Caki2 (cell line): ENCODE measurements at places on chromosomes 16 and 17.

- DNase-seq, result no peak
These were observed 112.7 kb downstream of the BRIP1 start for GRCh38 chr17:61750656-61751055.

GRCh38 chr17:16465861-16466338 is 26.1 kb downstream of the LRRC75A start:
- DNase-seq, result no peak

- DNase-seq, result no peak
These were observed 7.5 kb upstream of the SLC35B1 start for GRCh38 chr17:49715216-49715615.

DNA sequence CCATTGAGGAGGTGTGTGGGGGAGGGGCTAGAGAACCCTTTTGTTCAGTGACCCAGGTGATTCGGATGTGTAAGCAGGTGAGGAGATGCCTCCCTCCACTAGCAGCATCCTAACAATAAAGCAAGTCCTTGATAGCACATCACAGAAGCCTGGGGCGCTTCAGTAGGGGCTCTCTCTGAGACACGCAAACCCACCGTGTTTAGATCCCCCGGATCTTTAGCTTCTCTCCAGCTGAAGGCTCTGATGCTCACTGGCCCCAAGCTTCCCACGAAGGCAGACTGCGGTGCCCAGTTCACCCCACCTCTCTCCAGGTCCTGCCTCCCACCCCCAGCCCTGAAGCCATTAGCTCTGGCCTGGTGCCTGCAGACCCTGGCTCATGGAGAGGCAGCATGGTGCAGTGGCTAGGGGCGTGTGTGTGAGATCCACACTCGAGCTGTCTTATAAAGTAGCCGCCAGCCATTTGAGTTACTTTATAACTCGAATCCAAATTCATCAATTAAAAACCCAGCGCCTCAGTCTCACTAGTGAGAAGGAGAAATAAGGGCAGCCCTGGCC is 204.7 kb upstream of the TNRC6C start:
- no peak for DNase-seq

GRCh38 chr16:73504591-73505575 is 457.0 kb upstream of the ZFHX3 start:
- DNase-seq, result no peak

- DNase-seq, result no peak
These were observed 15.9 kb downstream of the ANKRD40 start for GRCh38 chr17:50691550-50692447.

GRCh38 chr16:35431829-35432663 is 1972.6 kb downstream of the TP53TG3F start:
- DNase-seq, result peak; percentile 21

DNA sequence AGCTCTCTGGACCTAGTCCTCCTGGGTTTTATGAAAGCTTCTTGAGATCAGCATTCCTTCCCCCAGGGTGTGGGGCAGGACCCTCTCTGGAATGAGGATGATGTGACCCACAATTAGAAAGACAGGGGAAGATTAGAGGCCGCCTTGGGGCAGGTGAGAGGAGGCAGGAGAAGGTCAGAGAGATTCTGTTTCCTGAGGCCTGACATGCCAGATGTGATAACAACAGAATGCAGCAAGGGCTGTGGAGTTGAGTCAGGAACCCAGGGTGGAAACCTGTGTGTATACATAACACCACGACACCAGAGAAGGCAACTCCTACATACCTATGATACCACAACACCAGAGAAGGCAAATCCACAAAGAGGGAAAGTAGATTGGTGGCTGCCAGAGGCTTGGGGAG is 5.4 kb upstream of the SLC5A10 start:
- no peak for DNase-seq

GRCh38 chr16:85712801-85713200 is 24.0 kb upstream of the GINS2 start:
- DNase-seq, result no peak

DNA sequence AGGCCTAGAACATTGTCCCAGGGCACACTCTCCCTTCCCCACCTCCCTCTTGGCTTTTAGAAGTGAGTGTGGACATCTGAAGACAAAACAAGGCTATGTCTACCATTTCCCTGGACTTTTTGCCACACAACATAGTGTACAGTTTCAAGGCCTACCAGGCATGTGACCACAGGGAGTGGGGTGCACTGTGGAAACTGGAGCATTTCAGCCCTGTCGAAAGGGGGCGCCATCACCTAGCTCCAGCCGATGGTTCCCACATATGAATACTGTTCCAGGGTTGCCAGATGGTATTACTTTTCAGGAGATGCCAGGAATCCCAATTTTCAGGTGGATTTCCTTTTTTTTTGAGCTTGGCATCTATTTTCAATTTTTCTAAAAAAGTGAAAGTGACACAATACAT is 140.7 kb downstream of the KATNIP start:
- DNase-seq, result no peak

GRCh38 chr16:630815-631405 is at the start of gene WFIKKN1:
Gene WFIKKN1 (plus strand): TSS chr16:630985. CDS start chr16:631254, 269 bp downstream.
- no peak for DNase-seq

- DNase-seq, result no peak
These were observed 43.2 kb downstream of the SKAP1 start for GRCh38 chr17:48386826-48387225.

GRCh38 chr17:75525806-75526554 is 483 bp downstream of the LLGL2 start:
- DNase-seq, result no peak

- DNase-seq, result no peak
These were observed 247.2 kb downstream of the CNTNAP4 start for GRCh38 chr16:76524356-76524755.

DNA sequence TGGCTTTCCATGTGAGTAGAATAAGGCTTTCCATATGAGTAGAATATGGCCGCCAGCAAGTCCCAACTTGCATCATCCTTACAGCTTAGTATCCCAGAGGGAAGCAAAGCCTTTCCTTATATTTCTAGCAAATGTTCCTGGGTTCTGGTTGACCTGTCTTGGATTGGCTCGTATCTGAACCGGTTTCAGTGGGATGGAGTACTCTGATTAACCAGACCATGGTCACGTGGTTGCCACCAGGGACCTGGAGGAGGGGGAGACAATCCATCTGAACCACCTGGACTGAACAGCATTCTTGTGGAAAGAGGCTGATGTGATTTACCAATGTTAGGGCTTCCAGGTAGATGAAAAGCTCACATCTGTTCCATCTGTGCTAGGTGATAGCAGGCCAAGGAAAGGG is 89.0 kb downstream of the SHISA6 start:
- no peak for DNase-seq

- no peak for DNase-seq
These were observed 2.4 kb upstream of the BCKDK start for GRCh38 chr16:31105677-31106213.

- no peak for DNase-seq
These were observed 153.5 kb upstream of the CDC42EP4 start for GRCh38 chr17:73465130-73465952.

DNA sequence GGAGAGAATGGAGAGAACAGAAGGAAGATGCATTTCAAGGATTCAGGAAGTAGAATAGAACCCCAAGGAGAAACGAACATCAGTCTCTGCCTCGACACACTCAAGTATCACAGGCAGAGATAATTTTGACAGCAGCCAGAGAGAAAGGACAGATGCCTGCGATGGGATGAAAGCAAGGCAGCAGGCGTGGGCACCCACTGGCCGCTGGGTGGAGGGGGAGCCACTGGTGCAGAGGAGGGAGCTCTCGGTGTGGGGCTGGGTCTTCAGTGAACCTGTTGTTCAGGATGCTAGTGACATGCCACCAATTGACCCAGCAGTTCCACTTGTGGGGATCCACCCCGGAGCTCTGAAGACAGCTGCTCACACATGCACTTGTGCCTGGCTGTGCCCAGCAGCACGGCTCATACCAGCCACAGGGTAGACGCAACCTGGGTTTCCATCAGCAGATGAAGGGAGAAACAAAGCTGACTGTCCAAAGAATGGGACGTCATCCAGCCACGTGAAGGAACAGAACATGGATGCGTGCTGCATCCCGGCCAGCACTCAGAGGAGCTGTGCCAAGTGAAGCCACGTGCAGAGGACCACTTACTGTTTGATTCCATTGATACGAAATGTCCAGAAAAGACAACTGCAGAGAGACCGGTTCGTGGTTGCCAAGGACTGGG is 127.0 kb downstream of the BANP start:
- DNase-seq, result no peak

GRCh38 chr17:29016345-29017210 is 10.7 kb upstream of the SEZ6 start:
- no peak for DNase-seq

GRCh38 chr16:10655415-10655977 is 39.2 kb downstream of the TEKT5 start:
- DNase-seq, result no peak

DNA sequence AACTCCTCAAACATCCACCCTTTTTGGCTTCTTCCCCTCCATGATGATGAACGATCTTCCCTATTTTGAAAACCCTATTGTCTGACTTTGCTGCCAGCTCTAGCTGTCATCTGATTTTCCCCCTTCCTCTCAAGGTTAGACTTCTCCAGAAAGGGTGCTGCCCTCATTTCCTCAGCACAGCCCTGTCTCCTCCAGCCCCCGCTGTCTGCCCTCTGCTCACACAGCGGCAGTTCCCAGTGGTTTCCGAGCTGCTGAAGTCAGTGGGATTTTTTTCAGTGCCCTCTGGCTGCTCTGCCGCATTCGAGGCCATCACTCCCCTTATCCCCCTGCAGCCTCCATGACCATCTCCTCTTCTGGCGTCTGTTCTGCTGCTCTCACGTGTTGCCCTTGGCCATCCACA is 26.6 kb upstream of the C17orf107 start:
- no peak for DNase-seq

- no peak for DNase-seq
These were observed 72.9 kb upstream of the CHMP6 start for GRCh38 chr17:80918731-80919130.

GRCh38 chr17:2218426-2218825 is 85.2 kb downstream of the SMG6 start:
- DNase-seq, result peak; percentile 49
